ENCODE measurements at places on chromosomes 5 and 9.

GRCh38 chr9:93185266-93186214 lies 1.6 kb downstream of the WNK2 start:
- H3K27me3 ChIP-seq: no peaks in the 10 kb centered on the region
- H3K27ac ChIP-seq: no peak overlapping the region
- H3K4me3 ChIP-seq: no peak overlapping the region
- no peaks in the 10 kb centered on the region for H3K4me1 ChIP-seq

DNA sequence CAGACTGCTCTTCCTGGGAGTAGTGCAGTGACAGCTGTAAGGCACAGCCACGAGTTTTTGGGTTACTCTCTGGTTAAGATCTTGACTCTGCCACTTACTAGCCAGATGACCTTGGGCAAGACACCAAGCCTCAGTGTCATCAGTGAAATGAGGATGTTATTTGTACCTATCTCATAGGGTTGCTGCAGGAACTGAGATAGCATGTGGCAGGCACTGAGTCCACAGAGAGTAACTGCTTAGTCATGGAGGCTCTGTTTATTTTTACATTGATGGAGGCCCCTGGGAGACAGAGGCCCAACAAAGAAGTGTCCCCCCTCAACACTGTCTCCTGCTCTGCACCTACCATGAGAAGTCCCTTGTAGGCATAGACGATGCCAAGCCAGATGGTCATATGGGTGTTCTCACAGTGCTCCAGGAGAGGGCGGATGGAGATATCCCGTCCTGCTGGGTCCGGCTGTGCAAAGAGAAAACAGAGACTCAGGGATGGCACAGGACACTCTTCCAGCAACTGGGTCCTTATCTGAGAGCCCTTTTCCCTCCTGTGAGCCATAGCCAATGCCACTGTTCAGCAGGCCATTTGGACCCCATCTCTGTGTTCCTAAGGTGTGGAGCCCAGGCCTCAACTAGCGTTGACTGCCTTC lies 55.4 kb upstream of the TBC1D2 start:
- H3K4me1 ChIP-seq: no peaks in the 10 kb centered on the region
- DNase-seq: no peak
- H3K4me3 ChIP-seq: no peak overlapping the region

DNA sequence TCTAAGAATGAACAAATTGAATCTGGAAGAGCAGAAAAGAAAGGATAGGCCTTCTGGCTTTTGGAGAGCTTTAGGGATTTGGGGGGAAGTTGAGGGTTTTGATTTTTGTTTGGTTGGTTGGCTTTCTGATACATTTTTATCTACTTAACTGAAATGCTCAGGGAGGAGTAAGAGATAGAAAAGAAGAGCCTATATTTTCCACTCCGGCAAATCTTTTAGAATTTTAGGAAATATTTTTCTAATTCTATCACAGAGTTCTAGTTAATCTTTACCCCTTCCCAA lies 25.8 kb upstream of the FST start:
- H3K4me1 ChIP-seq: no peaks in the 10 kb centered on the region
- no peaks in the 10 kb centered on the region for H3K27me3 ChIP-seq
- no peak for DNase-seq
- no peak overlapping the region for H3K4me3 ChIP-seq
- no peaks in the 10 kb centered on the region for H3K36me3 ChIP-seq

DNA sequence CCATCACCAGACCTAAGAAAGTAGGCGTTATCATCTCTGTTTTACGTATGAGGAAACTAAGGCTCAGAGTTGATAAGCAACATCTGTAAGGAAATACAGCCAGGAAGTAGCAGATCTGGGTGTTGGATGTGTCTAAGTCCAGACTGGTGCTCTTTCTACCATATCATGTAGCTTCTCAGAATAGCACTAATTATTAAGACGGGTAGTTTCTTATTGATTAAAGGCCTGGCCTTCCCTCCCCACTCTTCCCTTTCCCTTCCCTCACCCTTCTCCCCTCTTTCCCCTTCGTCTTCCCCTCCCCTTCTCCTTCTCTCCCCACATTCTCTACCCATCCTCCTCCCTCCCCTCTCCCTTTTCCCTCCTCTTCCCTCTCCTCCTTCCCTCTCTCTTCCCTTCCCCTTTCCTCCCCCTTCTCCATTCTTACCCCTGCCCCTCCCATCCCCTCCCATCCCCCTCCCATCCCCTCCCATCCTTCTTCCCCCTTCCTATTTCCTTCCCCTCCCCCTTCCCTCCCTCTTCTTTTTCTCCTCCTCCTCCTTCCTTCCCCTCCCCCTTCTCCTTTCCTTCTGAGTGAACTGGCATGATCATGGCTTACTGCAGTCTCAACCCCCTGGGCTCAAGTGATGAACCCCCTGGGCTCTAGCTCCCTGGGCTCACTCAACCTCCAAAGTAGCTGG lies 79.4 kb downstream of the SNX24 start:
- DNase-seq: no peak
- H3K27me3 ChIP-seq: no peaks in the 10 kb centered on the region
- H3K27ac ChIP-seq: no peak overlapping the region
- H3K4me1 ChIP-seq: no peaks in the 10 kb centered on the region
- H3K36me3 ChIP-seq: no peaks in the 10 kb centered on the region
- H3K4me3 ChIP-seq: no peak overlapping the region

GRCh38 chr9:131942146-131942720 lies 137.4 kb downstream of the MED27 start:
- no peaks in the 10 kb centered on the region for H3K36me3 ChIP-seq
- H3K4me1 ChIP-seq: no peaks in the 10 kb centered on the region
- no peak overlapping the region for H3K4me3 ChIP-seq
- no peaks in the 10 kb centered on the region for H3K27me3 ChIP-seq
- no peak overlapping the region for H3K27ac ChIP-seq

DNA sequence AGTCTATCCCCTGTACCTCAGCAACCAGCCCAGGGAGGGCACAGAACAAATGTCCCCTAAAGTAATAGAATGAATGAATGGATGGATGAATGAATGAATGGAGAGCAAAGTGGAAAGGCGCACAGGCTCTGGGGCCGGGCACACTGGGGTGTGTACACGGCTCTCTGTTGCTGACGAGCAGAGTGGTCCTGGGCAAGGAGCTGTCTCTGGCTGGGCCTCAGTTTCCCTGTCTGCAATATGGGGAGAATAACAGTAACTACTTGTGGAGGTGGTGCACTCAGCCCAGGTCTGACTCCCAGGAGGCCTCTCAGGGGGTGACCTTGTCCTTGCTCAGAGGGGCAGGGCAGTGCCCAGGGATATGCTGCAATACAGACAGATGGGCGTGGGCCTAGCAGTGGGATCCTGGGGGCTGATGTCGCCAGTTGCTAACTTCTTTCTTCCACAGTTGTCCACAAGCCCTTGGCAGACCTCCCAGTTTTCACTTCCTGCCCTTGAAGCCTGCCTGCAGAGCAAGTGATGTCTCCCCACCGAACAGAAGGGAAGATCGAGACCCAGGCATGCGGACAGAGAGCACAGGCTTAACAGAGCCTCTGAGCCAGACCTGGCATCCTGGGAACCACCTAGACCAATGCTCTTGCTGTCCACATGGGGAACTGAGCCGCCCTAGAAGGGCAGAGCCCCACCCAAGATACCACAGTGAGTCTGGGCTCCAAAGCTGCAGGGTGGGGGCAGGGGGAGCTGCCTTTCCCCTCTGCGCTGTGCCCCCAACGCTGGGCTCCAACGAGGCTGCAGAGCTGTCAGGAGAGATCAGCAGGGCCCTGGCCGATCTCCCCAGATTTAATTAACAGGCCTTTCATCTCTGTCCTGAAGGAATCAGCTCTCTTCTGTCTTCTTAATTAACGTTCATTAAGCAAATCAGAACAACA lies 13.6 kb upstream of the LAMC3 start:
- peak; percentile 78 for DNase-seq
- no peaks in the 10 kb centered on the region for H3K4me1 ChIP-seq
- no peaks in the 10 kb centered on the region for H3K27me3 ChIP-seq
- H3K4me3 ChIP-seq: no peak overlapping the region
- no peaks in the 10 kb centered on the region for H3K36me3 ChIP-seq
